ENCODE measurements at places on chromosomes 5 and 9.

- no peak for DNase-seq
Measured at GRCh38 chr9:114968671-114969070, 38.3 kb upstream of the TNFSF8 start.

- DNase-seq, result no peak
Measured at GRCh38 chr5:122638581-122638980, 136.3 kb upstream of the SNX2 start.

- no peak for DNase-seq
Measured at GRCh38 chr5:61538722-61539501, 206.9 kb downstream of the ZSWIM6 start.

- no peak for DNase-seq
Measured at GRCh38 chr9:38339087-38339486, 53.4 kb upstream of the ALDH1B1 start.

DNA sequence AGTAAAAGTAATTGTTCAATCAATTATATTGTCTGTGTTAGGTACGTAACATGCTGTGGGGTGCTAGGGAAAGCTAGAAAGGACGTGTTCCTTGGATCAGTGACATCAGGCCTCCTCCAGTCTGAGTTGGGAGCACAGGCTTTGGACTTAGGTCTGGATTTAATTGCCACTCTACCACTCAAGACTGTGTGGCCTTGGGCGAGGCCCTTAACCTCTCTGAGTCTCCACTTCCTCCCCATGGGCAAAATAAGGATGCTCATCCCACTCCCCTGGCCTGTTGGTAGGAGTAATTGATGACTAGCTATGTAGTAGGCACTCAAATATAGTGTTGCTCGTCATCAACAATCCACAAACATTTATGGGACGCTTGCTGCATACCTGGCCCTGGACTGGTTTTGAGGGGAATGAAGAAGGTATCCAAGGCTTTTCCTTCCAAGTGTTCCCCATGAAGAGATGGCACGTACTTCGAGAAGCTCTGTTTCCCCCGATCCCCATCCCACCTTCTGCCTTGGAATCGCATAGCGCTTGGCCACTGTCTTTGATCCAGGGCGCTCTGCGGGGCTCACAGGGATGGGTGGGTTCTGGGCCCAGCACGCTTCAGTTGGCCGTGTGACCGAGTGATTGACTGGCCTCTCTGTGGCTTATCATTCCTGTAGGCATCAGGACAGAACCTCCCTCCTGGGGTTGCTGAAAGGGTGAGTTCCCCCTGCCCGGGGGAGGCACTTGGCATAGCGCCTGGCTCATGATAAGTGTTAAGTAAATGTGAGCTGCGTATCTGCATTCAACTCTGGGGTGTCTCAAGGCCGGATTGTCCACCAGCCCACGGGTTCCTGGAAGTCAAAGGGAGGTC lies 8.1 kb downstream of the FGF18 start:
- DNase-seq, result no peak

GRCh38 chr5:132438917-132439316 lies 51.7 kb downstream of the IRF1 start:
- no peak for DNase-seq

DNA sequence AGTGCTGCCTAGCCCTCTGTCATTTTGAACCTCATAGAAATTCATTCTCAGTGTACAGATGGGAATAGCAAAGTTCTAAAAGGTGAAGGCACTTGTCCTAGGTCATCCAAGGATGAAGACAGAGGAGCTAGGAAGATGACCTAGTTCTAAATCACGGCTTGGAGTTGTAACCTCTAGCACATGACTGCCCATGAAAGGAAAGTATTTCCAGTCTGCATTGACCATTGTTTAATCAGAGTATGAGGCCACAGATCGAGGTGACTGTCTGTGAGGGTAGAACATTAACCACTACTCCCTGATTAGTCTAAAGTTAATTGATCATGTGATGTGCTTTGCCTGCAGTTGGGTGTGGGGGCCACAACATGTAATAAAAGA lies 674 bp upstream of the TNFSF15 start:
- no peak for DNase-seq

- DNase-seq, result no peak
Measured at GRCh38 chr9:15222313-15222712, 84.7 kb downstream of the TTC39B start.

GRCh38 chr9:78252616-78253015 lies 16.7 kb downstream of the CEP78 start:
- no peak for DNase-seq

GRCh38 chr5:148311484-148311883 lies 739 bp upstream of the SPINK7 start:
- DNase-seq, result no peak

DNA sequence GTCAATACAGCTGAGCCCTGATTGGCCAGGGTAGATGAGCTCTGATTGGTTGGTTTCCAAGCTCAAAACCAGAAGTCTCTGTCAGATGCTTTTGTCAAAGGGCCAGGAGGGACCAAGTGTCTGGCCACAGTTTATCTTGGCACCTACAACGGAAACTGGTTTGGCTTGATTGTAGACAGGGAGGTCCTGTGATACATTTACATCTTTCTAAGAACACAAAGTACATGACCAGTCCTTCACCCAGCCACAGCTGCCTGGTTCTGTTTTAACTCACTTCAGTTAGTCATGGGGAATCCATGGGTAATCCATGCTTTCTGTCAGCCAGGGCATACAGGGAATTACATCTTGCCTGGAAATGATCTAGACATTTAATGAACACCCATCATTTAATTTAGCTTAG lies 171.2 kb downstream of the SLC12A2 start:
- DNase-seq, result no peak

- DNase-seq, result no peak
Measured at GRCh38 chr9:120257483-120257882, 322.5 kb downstream of the CDK5RAP2 start.

DNA sequence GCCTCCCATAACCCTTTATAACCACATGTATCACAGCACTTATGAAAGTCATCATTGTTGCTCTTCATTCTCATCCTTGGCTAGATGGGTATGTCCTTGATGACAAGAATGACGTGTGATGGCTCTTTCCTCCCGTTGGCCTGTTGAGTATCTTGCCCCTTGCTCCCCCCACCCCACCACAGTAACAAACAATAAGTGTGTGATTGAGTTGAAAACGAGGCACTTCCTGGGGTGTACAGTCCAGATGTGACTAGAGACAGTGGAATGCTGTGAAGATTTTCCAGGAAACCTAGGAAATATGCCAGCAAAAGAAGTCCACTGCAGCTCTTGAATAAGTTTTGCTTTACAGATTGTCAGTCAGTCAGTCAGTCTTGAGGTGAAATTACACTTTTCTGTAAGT lies 262.5 kb downstream of the ELAVL2 start:
- DNase-seq, result no peak

DNA sequence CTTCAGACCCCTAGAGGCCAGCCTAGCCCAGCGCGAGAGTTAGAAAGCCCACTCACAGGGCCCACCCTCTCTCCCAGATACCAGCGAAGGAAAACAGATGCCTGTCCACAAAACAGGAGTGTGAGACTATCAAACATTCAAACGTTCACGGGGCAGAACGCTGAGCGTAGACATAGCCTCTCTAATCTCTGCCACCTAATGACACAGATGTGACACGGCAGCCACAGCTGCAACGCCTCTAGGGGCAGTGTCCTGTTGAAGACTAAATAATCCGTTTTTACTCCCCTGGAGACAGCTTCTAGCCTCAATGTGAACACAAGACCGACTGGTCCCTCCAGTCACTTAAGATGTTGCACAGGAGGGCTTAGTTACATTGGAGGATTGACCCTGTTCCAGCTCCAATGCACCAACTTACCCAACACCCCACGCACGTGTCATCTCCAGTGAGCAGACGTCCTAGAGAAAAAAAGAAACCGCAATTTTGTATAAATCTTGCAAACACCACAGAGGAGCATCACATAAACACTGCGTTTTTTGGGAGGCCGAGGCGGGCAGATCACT lies 14.3 kb downstream of the DIPK1B start:
- DNase-seq, result no peak

Data from stimulated activated CD8-positive, alpha-beta memory T cell treated with anti-CD3 and anti-CD28 coated beads, Interleukin-7, amount 100 ng/mL, for 4 hours (primary cell).